ENCODE measurements at places on chromosomes 6 and 20. TPM values are rescaled to one million over a fixed set of nuclear protein-coding genes. Genes with fewer than 3 reads are reported as not detected.

GRCh38 chr6:43952746-43953145 lies 174.5 kb downstream of the MRPL14 start:
- DNase-seq: no peak

DNA sequence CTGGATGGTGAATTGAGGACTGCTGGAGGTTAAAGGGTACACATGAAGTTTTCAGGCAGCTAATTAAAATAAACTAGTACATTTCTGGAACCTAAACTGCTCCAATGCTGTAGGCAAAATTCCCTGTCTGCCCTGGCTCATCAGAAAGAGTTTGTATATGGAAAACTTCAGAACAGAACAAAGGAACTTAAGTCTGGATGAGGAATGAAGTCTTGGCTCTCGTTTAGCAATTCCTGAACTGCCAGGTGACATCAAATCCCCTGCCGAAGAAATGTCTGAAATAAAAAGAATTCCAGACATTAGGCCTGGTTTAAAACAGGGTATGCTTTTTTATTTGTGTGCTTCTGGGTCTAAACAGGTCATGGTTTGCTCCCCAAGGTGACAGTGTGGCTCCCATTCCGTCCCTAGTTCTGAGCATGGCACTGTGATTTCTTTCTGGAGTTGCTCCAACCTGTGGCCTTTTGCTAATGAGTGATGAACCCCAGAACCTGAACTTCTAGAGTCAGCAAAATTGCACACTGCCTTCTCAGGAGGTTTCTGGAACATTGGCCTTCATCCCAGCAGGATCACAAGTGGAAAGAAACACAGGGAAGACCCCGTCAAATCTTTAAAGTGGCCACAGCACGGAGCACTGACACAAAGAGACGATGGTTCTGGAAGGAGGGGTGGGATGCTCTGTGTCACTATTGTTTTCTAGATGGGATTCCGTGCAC lies 129.4 kb upstream of the NAA20 start:
- DNase-seq: no peak

DNA sequence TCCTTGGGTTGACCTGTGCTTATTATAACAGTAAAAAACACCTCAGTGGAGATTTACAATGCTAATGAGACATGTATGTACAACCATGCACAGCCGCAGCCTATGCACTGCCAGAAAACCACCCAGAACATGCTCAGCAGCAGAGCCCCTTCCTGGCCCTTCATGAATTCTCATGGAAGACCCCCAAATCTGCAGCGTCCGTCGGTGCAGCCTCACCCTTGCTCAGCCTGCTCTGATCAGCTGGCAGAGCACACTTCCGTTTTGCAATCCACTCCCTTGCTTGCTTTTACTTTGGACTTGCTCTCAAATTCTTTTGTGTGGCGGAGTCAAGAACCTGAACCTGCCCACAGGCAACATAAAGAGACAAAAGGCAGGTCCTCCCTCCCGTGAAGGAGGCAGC lies 378.2 kb upstream of the SULF2 start:
- DNase-seq: no peak

DNA sequence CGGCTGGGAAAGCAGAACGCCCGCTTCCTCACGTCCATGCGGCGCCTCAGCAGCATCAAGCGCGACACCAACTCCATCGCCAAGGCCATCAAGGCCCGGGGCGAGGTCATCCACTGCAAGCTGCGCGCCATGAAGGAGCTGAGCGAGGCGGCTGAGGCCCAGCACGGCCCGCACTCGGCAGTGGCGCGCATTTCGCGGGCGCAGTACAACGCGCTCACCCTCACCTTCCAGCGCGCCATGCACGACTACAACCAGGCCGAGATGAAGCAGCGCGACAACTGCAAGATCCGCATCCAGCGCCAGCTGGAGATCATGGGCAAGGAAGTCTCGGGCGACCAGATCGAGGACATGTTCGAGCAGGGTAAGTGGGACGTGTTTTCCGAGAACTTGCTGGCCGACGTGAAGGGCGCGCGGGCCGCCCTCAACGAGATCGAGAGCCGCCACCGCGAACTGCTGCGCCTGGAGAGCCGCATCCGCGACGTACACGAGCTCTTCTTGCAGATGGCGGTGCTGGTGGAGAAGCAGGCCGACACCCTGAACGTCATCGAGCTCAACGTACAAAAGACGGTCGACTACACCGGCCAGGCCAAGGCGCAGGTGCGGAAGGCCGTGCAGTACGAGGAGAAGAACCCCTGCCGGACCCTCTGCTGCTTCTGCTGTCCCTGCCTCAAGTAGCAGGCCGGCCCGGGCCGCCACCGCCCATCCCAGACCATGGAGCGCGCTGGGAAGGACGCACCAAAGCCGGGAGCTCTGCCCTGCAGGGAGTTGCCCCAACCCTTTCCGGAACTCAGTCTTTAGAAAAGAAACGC lies 36.7 kb downstream of the STX11 start:
- no peak for DNase-seq

GRCh38 chr6:70110126-70111022 lies 192.5 kb downstream of the COL9A1 start:
- peak; percentile 14 for DNase-seq

GRCh38 chr6:14393910-14394309 lies 276.3 kb downstream of the CD83 start:
- no peak for DNase-seq

DNA sequence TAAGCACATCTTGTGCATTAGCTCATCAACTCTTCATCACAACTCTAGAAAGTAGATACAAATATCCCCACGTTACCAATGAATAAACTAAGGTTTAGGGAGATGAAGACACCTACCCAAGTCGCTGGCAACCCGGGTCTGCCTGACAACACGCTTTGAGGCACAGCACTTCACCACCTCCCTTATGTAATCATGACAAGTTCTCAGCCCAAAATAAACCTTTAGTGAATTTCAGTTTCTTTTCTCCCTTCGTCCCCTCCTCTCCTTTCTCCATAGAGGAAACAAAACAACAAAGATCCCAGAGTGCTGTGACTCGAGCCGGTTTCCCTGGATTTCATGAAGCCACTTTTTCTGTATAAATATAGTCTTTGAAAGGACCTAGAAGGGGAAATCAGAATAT lies 105.4 kb downstream of the MAFB start:
- no peak for DNase-seq

DNA sequence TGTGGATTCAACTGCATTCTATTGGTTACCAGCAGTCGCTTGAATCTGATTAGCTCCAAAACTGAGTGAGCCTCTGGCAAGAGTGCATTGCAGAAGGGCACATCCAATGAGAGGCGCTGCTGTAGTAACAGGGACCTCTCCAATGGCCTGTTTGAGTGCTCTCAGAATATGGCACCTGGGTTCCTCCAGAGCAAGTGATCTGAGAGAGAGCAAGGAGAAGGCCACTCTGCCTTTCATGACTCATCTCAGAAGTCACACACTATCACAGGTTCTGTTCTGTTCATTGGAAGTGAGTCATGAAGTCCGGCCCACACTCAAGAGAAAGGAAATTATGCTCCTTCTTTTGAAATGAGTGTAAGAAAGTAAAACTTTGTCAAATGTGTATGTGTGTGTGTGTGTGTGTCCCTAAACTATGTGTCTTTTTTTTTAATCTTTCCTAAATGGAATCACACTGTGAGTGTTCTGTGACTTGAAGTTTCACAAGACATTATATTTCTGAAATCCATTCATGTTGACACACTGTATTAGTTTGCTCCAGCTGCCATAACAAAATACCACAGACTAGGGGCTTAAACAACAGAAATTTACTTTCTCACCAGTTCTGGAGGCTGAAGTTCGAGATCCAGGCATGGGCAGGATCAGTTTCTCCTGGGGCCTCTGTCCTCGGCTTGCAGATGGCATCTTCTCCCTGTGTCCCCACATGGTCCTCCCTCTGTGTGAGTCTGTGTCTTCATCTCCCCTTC lies 138.3 kb upstream of the CDYL start:
- peak; percentile 70 for DNase-seq

DNA sequence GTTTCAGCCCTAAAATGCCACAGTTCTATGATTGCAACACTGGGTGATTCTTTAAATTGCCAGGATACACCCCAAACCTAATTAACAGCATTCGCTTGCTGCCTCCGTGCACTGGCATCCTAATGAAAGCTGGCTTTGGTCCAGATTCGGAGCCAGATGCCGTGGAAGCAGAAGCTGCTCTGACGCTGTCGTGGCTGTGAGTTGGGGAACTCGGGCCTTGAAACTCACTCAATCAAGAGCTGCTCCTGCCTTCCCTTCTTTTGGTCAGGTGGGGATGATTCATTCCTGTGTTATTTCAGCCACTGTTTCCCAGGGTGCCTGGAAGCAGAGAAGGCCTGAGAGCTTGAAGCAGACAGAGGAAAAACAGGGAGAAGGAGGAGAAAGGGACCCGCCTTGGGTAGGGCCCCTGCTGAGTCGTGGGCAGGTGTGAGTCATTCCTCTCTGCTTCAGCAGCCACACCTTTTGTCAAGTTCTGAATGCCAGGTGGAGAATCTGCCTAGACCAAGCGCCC lies 36.2 kb upstream of the DSP start:
- DNase-seq: peak; percentile 100

GRCh38 chr20:4844751-4845465 lies 123.2 kb downstream of the PRND start:
- no peak for DNase-seq

GRCh38 chr6:161644521-161644920 lies 370.7 kb upstream of the AGPAT4 start:
- no peak for DNase-seq

DNA sequence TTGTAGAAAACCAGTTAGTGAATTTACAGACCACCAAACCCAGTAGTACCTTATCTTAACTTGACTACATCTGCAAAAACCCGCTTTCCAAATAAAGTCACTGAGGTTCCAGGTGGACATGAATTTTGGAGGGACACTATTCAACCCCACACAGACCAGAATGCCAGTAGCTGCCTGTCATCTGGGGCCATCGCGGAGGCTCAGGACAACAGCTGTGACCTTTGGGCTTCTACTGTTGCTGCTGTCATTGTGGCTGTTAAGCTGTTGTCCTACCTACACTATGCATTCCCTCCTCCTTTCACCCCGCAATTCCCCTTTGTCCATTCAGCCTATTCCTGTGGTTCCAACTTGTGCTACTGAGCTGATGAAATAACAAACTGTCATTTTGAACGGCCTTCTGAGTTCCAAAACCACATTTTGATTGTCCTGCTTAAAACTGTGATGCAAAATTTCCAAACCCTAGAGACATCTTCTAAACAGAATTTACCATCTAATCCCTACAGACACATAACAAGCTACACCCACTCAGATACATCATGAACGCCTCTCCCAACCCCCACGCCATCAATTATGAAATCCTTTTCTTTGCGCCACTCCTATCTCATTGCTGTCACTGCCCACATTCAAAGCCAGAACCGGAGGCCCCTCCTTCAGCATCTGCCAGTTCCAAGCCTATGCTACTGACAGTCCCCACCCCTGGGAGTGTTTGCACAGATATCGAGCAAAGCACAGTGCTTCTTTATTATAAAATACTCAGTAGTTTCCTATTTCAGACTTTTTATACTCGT lies 125.0 kb downstream of the C6orf118 start:
- no peak for DNase-seq

DNA sequence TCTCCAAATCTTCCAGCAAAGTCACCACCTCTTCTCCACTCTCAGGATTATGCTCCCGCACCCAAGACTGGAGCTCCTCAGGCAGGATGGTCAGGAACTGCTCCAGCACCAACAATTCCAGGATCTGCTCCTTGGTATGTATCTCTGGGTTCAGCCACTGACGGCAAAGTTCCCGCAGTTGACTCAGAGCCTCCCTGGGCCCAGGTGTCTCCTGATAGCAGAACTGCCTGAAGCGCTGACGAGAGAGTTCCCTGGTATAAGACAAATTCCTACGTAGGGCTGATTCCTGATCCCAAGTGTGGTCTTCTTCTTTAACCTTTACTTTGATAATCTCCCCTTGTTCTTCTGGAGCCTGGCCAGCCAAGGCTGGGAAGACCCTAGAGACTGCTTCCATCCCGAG lies 60.6 kb downstream of the GPX5 start:
- DNase-seq: peak; percentile 50

- DNase-seq: no peak
Observed at GRCh38 chr6:165674155-165675029, 11.4 kb upstream of the PDE10A start.

GRCh38 chr6:133621751-133622150 lies 267.2 kb upstream of the TCF21 start:
- no peak for DNase-seq

- DNase-seq: no peak
Observed at GRCh38 chr6:149642829-149643580, 5.5 kb downstream of the KATNA1 start.

DNA sequence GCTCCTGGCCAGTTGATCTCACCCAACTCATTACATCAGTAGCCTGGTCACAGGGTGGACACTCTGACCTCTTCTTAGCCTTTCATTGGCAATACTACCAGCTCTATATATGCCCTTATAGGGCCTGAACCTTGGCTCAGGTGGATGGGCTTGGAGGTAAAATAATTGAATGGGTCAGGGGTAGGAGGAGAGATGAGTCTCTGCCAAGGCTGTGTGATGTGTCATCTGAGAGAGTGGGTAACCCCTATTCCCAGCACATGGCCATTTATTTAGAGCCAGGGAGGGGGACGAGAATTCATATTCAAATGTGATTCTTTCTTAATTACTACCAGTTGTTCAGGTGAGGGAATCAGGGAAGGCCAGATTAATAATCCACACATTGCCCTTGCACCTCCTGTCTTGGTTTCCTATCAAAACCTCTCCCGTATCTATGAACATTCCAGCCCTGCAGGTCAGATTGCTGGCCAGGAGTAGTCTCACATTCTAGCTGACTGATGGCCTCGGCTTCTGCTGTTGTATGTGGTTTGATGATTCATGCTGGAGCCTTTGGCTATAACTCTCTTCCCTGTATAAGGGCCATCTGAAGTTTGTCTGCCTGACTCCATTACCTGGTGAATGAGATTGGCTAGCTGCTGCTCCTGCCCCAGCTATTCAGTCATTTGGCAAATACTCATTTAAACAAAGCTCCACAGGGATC lies 13.4 kb downstream of the C20orf173 start:
- peak; percentile 60 for DNase-seq

DNA sequence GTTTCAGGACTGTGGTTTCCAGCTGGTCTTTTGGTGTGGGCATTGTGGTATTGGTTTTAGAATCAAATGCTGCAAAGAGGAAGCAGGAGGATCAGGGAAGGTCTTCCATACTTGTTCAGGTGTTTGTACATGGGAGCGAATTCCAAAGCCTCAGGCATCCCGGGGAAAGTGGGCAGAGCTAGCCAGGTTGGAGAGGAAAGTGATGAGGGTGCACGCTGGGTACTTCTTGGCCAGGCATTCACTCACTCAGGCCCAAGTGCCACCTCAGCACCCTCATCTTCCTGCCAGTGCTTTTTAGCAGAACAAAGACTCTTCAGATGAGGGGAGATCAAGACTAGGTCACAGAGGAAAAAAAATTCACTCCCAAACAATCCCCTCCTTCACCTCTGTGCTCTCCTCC lies 241.1 kb upstream of the TBX18 start:
- no peak for DNase-seq

GRCh38 chr6:144008846-144009245 lies 787 bp upstream of the PLAGL1 start:
- DNase-seq: no peak

METTL24 gene
- not detected for polyA plus RNA-seq

PNRC1 gene
- 10.9 TPM for polyA plus RNA-seq

UBR2 gene
- polyA plus RNA-seq: 3.2 TPM

EDN3 gene
- polyA plus RNA-seq: not detected

BYSL gene
- polyA plus RNA-seq: 39.2 TPM

MYBL2 gene
- polyA plus RNA-seq: 60.5 TPM

MYCT1 gene
- not detected for polyA plus RNA-seq

EPPIN gene
- not detected for polyA plus RNA-seq

SLA2 gene
- 0.03 TPM for polyA plus RNA-seq

OR2H2 gene
- not detected for polyA plus RNA-seq
